PC-3 (cell line): ENCODE measurements at places on chromosomes 1 and 21. TPM values are rescaled to one million over a fixed set of nuclear protein-coding genes. Genes with fewer than 3 reads are reported as not detected.

DNA sequence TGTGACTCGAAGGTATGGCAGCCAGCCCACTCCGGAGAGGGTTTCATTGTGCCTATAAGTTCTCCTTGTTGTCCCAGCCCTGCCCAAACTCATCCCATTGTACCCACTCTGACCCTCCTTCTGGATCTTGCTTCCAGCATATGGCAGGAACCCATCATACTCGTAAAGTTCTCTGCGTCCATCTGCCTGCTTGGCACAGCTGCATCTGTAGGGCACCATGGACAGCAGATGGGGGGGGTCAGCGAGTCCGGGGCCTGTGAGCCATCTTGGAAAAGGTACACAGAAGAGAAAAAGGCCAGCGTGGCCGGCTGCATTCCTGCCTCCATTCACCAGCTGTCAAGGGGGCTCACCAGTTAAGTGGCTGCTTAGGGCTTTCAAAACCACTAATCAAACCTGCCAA, 94.9 kb upstream of the IGSF21 start:
- DNase-seq, result no peak
- H3K27ac ChIP-seq, result no peak overlapping the region
- no peak overlapping the region for H3K4me3 ChIP-seq
- no peaks in the 10 kb centered on the region for H3K4me1 ChIP-seq
- H3K36me3 ChIP-seq, result no peaks in the 10 kb centered on the region
- H3K27me3 ChIP-seq, result peaks cover 33% of the 10 kb centered on the region

GRCh38 chr1:49086327-49086726, 309.6 kb upstream of the BEND5 start:
- H3K4me1 ChIP-seq, result no peaks in the 10 kb centered on the region
- no peak for DNase-seq
- no peak overlapping the region for H3K27ac ChIP-seq

DNA sequence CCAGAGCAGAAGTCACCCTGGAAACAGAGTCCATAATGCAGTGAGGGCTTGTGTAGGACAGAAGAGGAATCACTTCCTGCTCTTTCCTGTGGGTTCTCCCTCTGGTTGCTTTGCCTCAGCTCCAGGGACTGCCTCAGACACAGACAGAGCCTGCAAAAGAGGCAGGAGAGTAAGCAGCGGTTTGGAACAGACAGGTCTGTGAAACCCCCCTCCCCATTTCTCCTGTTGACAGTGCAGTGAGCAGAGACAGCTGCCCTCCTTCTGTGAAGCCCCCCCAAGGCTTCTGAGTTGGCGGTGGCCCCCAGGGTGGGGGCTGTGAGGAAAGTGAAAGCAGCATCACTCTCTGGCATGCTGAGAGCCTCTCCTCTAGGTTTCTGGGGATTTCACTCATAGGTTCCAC, 53.0 kb downstream of the MAB21L3 start:
- no peaks in the 10 kb centered on the region for H3K36me3 ChIP-seq
- H3K27me3 ChIP-seq, result no peaks in the 10 kb centered on the region
- H3K4me1 ChIP-seq, result no peaks in the 10 kb centered on the region
- no peak for DNase-seq
- no peak overlapping the region for H3K4me3 ChIP-seq

DNA sequence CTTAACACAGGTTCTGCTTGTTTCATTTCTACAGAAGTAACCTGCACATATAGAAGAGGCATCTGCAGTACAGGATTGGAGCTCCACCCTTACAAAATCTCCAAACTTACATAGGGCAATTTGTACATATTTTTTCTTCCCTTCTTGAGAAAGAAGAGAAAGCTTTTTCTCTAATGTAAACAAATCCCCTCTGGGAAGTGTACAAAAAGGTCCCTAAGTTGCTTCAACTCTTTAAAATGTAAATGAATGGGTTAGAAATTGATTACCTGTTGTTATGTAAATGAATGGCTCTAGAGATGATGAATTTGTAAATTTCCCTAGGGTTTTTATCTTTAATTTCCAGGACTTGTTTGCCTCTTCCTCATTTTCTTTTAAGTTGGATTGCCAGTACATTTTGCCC, 1183.7 kb downstream of the MRPL39 start:
- H3K27ac ChIP-seq, result no peak overlapping the region
- no peak for DNase-seq
- H3K4me1 ChIP-seq, result no peaks in the 10 kb centered on the region
- H3K4me3 ChIP-seq, result no peak overlapping the region
- no peaks in the 10 kb centered on the region for H3K36me3 ChIP-seq
- H3K27me3 ChIP-seq, result no peaks in the 10 kb centered on the region

KCNJ9 gene
- not detected in 2 replicates for total RNA-seq

DNA sequence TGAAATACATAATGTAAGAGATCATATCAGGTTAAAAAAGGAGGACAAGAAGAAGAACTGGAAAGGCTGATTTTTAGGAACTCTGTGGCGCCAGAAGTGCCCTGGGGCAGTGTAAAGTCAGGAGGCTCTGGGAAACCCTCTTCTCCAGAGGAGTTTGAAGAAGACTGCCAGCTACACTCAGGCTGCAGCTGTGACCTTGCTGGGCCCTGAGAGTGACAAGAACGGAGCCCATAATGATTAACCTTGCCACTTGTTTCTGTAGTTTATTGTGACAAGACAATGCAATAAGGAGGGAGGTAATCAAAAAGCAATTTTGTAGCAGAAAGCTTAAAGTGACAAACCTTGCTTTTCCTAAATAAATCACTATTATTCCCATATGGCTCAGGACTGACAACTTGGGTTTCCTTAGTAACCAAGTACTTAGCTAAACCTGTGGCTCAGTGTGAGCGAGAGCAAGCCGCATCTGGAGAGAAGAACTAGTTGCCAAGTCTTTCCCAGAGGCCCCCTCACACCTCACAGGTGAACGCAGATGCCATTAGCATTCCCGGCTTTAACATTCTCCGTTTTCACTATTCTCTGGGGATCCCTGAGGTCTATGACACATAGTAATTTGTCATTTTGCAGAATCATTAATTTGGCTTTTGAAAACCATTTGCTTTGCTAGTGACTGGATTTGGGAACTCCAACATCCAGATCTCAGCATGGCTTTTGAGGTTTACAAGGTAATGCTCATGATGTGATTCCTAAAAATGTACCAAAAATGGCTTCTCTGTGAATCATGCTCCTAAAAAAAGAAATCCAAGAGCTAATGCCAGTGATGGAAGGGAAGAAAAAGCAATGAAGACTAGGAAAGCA, 115.9 kb downstream of the OMA1 start:
- H3K4me3 ChIP-seq, result no peak overlapping the region
- H3K27me3 ChIP-seq, result peaks cover 22% of the 10 kb centered on the region
- no peaks in the 10 kb centered on the region for H3K36me3 ChIP-seq
- no peak overlapping the region for H3K27ac ChIP-seq

- no peak overlapping the region for H3K27ac ChIP-seq
- H3K4me1 ChIP-seq, result peaks cover 5% of the 10 kb centered on the region; the same call in 1 of the 2 replicates
- no peak for DNase-seq
- no peak overlapping the region for H3K4me3 ChIP-seq
- no peaks in the 10 kb centered on the region for H3K27me3 ChIP-seq
These were observed 5.4 kb downstream of the OLFML3 start for GRCh38 chr1:113984710-113985109.

DNA sequence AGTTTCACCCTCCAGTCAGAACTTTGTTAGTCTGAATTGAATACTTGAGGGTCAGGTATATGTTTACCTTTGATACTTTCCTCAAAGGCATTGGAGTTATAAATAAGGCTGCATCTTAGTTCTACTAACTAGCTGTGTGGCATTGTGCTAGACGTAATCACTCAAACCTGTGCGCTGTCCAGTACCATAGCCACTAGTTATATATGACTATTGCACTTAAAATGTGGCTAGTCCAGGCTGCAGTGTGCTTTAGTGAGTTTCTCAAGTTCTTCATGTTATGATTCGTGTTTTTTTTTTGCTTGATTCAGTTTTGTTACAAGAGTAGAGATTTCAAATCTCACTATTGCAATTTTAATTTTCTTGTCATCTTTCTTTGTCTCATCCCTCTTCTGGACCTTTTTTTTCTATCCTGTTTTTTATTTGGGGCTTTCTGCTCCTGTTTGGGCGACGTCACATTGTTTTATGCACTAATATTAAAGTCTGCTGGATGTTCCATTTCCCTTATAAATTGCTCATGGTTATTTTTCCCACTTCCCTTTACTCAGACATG, 5.7 kb downstream of the MAN1A2 start:
- H3K27me3 ChIP-seq, result no peaks in the 10 kb centered on the region
- no peak overlapping the region for H3K27ac ChIP-seq
- H3K4me1 ChIP-seq, result peaks cover 31% of the 10 kb centered on the region

DNA sequence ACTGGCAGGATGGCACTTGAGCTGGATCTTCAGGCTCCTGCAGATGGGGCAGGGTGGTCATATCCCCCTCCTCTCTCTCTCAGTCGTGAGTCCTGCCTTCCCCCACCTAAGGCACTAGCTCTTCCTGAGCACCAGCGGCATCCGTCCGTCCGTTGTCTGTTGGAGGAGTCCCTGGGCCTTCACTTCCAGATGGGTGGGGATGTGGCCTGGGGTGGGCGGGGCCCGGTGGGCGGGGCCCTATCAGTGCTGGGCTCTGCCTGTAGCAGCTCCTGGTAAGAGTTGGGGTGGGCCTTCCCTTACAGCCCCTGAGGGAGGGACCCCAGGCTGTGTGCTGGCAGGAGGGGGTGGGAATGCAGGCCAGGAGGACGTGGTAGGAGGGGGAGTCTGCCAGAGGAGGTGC, 10.3 kb downstream of the LDLRAD2 start:
- H3K27me3 ChIP-seq, result no peaks in the 10 kb centered on the region
- H3K36me3 ChIP-seq, result no peaks in the 10 kb centered on the region
- no peak overlapping the region for H3K4me3 ChIP-seq
- no peak overlapping the region for H3K27ac ChIP-seq
- no peak for DNase-seq

DPT gene
- not detected in 2 replicates for total RNA-seq

GRCh38 chr21:38179511-38179910, 77.3 kb upstream of the KCNJ15 start:
- H3K27ac ChIP-seq, result no peak overlapping the region
- H3K4me1 ChIP-seq, result 0 out of 2 replicates have a peak, but pooled peaks cover 4% of the 10 kb centered on the region
- H3K36me3 ChIP-seq, result no peaks in the 10 kb centered on the region
- H3K4me3 ChIP-seq, result no peak overlapping the region

SH3BGR gene
- 0.40 and 1.3 TPM in 2 replicates for total RNA-seq

DNA sequence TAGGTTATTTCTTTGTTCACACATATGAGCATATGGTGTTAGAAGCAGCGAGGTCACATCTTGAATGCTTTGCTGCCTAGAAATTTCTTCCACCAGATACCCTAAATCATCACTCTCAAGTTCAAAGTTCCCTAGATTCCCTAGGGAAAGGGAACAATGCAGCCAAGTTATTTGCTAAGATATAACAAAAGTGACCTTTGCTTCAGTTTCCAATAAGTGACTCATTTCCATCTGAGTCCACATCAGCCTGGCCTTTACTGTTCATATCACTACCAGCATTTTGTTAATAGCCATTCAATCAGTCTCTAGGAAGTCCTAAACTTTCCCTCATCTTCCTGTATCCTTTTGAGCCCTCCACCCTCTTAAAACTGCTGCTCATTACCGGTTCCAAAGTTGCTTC, 1502.5 kb downstream of the KCNT2 start:
- no peaks in the 10 kb centered on the region for H3K27me3 ChIP-seq
- H3K36me3 ChIP-seq, result no peaks in the 10 kb centered on the region
- DNase-seq, result peak; percentile 55
- H3K4me1 ChIP-seq, result peaks cover 12% of the 10 kb centered on the region
- H3K27ac ChIP-seq, result peak overlapping the region; percentile 62
- H3K4me3 ChIP-seq, result no peak overlapping the region

GRCh38 chr1:155202731-155203515, 4.8 kb downstream of the THBS3 start:
- H3K4me1 ChIP-seq, result peaks cover 11% of the 10 kb centered on the region
- H3K27ac ChIP-seq, result no peak overlapping the region
- no peak overlapping the region for H3K4me3 ChIP-seq
- no peaks in the 10 kb centered on the region for H3K27me3 ChIP-seq
- DNase-seq, result no peak

- H3K27ac ChIP-seq, result peak overlapping the region; percentile 92
- H3K27me3 ChIP-seq, result no peaks in the 10 kb centered on the region
- peak overlapping the region; percentile 20; the same call in 1 of the 2 replicates for H3K4me3 ChIP-seq
- DNase-seq, result peak; percentile 21
These were observed 20.7 kb upstream of the ALDH4A1 start for GRCh38 chr1:18922848-18923755.

GRCh38 chr1:216462066-216462775, 39.0 kb upstream of the USH2A start:
- H3K4me1 ChIP-seq, result peaks cover 64% of the 10 kb centered on the region
- peak; percentile 51 for DNase-seq
- H3K36me3 ChIP-seq, result no peaks in the 10 kb centered on the region

DNA sequence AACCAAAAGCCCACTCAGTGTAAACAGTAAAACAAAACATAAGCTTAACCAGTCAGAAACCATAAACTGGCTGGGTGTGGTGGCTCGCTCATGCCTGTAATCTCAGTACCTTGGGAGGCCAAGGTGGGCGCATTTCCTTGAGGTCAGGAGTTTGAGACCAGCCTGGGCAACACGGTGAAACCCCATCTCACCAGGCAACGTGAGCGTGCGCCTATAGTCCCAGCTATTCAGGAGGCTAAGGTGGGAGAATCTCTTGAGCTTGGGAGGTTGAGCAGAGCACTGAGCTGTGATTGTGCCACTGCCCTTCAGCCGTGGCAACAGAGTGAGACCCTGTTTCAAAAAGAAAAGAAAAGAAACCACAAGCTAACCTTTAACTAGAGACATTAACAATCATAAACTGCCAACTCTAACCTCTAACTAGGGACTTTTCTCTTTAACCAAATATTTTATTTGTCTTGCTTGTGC, 13.1 kb upstream of the PRRC2C start:
- no peak overlapping the region for H3K27ac ChIP-seq
- H3K36me3 ChIP-seq, result no peaks in the 10 kb centered on the region
- H3K4me1 ChIP-seq, result peaks cover 16% of the 10 kb centered on the region
- no peak for DNase-seq

NDUFV3 gene
- 61.6 and 65.8 TPM in 2 replicates for total RNA-seq

- no peaks in the 10 kb centered on the region for H3K36me3 ChIP-seq
- H3K27me3 ChIP-seq, result no peaks in the 10 kb centered on the region
- peaks cover 15% of the 10 kb centered on the region for H3K4me1 ChIP-seq
- H3K27ac ChIP-seq, result no peak overlapping the region
These were observed 6.0 kb upstream of the CITED4 start for GRCh38 chr1:40868051-40868723.

GRCh38 chr1:182169203-182169602, 107.7 kb upstream of the ZNF648 start:
- DNase-seq, result no peak
- H3K4me1 ChIP-seq, result peaks cover 5% of the 10 kb centered on the region; the same call in 1 of the 2 replicates
- no peak overlapping the region for H3K4me3 ChIP-seq
- H3K27me3 ChIP-seq, result no peaks in the 10 kb centered on the region
- no peak overlapping the region for H3K27ac ChIP-seq

DISC1 gene
- total RNA-seq, result 3.4 and 5.1 TPM in 2 replicates

IL12RB2 gene
- 0.81 TPM in 1 of 2 replicates, not detected in the other for total RNA-seq

GRCh38 chr1:110218137-110218536, 8.0 kb downstream of the KCNC4 start:
- no peak for DNase-seq
- H3K27me3 ChIP-seq, result no peaks in the 10 kb centered on the region
- H3K4me1 ChIP-seq, result peaks cover 14% of the 10 kb centered on the region; the same call in 1 of the 2 replicates
- no peak overlapping the region for H3K4me3 ChIP-seq
- H3K27ac ChIP-seq, result no peak overlapping the region
- no peaks in the 10 kb centered on the region for H3K36me3 ChIP-seq

GRHL3 gene
- total RNA-seq, result 3.5 and 7.8 TPM in 2 replicates
